Glomerular endothelial cell (primary cell): ENCODE measurements at places on chromosomes 7 and 10.

- no peak for DNase-seq
These were observed 57.1 kb downstream of the ABCB1 start for GRCh38 chr7:87543623-87544022.

- no peak for DNase-seq
These were observed 278.1 kb upstream of the TMEM229A start for GRCh38 chr7:124310934-124311390.

DNA sequence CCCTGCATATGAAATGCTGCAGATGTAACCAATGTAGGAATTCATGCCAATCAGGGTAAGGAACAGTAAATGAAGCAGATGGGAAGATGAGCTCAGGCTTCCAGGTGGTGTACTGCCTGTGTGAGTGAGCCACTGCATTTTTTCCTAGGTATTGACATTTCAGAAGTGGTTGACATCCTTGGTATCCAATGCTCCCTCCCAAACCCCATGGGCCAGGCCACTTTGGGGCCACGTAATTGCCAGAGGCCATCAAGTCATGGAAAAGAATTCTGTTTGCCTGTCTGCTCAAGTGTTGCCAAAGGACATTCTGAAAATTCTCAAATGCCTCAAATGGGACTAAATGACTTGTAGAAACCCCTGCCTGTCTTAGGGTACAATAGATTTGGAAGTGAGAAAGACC lies 384.6 kb downstream of the GATA3 start:
- no peak for DNase-seq

DNA sequence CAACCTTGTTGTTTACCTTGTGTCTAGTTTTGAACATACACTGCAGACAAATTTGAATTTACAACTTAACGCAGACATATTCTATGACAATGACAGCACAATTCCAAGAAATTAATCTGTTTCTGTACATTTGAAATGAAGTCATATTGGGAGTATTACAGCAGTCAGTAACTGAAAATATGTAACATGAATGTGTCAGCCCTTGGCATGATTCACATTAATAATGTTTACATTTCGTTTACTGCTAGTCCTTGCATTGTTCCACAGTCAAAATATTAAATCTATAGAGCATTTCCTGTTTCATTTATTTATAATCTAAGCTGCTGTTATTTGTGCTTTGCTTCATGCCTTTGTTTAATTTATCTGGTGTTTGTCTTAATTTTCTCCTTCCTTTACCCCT lies 80.4 kb downstream of the NOC3L start:
- no peak for DNase-seq

- peak; percentile 68 for DNase-seq
These were observed 150.4 kb downstream of the SFMBT2 start for GRCh38 chr10:7260412-7260900.

GRCh38 chr7:28608731-28609130 lies 196.4 kb downstream of the CREB5 start:
- DNase-seq: no peak
